ENCODE measurements at places on chromosomes 4 and X.
A peak's percentile ranks its signal among the peaks of the same experiment; 100 is the strongest.

- no peak overlapping the region for H3K27ac ChIP-seq
- H3K36me3 ChIP-seq: no peaks in the 10 kb centered on the region
- no peak for DNase-seq
- H3K4me3 ChIP-seq: no peak overlapping the region
These were observed 317.2 kb downstream of the DHX15 start for GRCh38 chr4:24266951-24267722.

- no peak overlapping the region for H3K4me3 ChIP-seq
- H3K4me1 ChIP-seq: no peaks in the 10 kb centered on the region
These were observed 364.5 kb downstream of the MAPK10 start for GRCh38 chr4:85995361-85995760.

GRCh38 chr4:82782626-82783345, 15.8 kb downstream of the SCD5 start:
- no peaks in the 10 kb centered on the region for H3K36me3 ChIP-seq
- H3K27ac ChIP-seq: no peak overlapping the region
- H3K27me3 ChIP-seq: no peaks in the 10 kb centered on the region
- H3K4me3 ChIP-seq: no peak overlapping the region
- DNase-seq: no peak

GRCh38 chr4:183504930-183505610, at the start of gene ING2:
TSS of gene ING2 (plus strand) at chr4:183505058. CDS start at chr4:183505196, 138 bp downstream.
- H3K4me3 ChIP-seq: peak within 1 kb of the TSS; percentile 92
- DNase-seq: peak; percentile 24
- no peaks in the 10 kb centered on the region for H3K27me3 ChIP-seq
- peaks cover 18% of the 10 kb centered on the region for H3K4me1 ChIP-seq

DNA sequence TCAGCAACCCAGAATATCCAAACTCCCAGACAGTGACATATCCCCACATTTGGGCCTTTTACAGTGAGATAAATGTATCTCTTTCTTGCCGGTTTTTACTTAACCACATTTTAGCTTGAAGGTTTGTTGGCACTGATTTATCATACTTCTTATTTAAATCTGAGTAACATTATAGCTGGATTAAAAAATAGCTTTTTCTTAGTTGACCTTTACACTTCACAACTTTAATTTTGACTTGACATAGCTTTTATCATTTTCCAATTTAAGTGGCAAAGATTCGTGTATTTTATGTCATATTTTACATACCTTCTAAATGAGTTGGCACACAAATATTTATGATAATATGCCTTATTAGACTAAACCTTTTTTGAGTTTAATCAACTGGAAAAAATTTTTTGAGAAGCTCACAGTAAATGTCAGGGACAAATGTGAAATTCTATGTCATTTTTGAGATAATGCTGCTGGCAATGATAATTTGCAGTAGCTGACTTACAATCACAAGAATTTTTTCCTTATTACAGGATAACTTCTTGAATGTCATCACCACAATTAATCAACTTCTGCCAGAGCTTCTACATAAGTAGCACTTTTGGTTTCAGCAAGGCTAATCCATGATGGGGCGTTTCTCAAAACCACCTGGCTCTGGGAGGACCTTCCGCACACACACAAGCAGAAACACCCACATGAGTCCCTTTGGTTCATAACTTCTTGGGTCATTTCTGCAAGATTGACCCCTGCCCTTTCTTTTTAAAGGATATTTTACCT, 80.3 kb downstream of the SYTL5 start:
- H3K4me1 ChIP-seq: no peaks in the 10 kb centered on the region
- no peak for DNase-seq
- H3K27me3 ChIP-seq: no peaks in the 10 kb centered on the region
- H3K4me3 ChIP-seq: no peak overlapping the region
- no peaks in the 10 kb centered on the region for H3K36me3 ChIP-seq
- H3K27ac ChIP-seq: no peak overlapping the region

GRCh38 chrX:48357681-48358080, 1.2 kb upstream of the SSX3 start:
- no peak for DNase-seq
- no peaks in the 10 kb centered on the region for H3K36me3 ChIP-seq
- H3K27ac ChIP-seq: no peak overlapping the region
- no peaks in the 10 kb centered on the region for H3K4me1 ChIP-seq
- no peaks in the 10 kb centered on the region for H3K27me3 ChIP-seq

DNA sequence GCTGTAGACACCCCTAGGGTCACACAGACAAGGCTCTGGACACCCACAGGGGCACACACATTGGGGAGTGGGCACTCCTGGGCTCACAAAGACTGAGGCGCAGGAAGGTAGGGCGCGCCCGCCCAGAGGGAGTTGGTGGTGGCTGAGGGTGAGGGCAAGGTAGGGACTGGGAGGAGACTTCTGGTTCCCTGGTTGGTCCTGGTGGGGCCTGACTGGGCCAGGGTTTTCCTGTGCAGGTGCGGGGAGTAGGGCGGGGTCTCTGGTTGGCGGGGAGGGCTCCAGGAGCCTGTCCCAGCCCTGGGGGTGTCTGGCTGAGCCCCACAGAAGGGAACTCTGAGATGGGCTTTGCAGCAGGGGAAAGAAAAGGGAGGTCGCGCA, 6.7 kb upstream of the WAS start:
- DNase-seq: no peak
- no peaks in the 10 kb centered on the region for H3K4me1 ChIP-seq
- H3K4me3 ChIP-seq: peak overlapping the region; percentile 67

- H3K4me1 ChIP-seq: no peaks in the 10 kb centered on the region
- no peaks in the 10 kb centered on the region for H3K36me3 ChIP-seq
- no peak overlapping the region for H3K4me3 ChIP-seq
- no peak for DNase-seq
- no peaks in the 10 kb centered on the region for H3K27me3 ChIP-seq
These were observed 102.0 kb downstream of the TSPAN5 start for GRCh38 chr4:98556451-98556850.

DNA sequence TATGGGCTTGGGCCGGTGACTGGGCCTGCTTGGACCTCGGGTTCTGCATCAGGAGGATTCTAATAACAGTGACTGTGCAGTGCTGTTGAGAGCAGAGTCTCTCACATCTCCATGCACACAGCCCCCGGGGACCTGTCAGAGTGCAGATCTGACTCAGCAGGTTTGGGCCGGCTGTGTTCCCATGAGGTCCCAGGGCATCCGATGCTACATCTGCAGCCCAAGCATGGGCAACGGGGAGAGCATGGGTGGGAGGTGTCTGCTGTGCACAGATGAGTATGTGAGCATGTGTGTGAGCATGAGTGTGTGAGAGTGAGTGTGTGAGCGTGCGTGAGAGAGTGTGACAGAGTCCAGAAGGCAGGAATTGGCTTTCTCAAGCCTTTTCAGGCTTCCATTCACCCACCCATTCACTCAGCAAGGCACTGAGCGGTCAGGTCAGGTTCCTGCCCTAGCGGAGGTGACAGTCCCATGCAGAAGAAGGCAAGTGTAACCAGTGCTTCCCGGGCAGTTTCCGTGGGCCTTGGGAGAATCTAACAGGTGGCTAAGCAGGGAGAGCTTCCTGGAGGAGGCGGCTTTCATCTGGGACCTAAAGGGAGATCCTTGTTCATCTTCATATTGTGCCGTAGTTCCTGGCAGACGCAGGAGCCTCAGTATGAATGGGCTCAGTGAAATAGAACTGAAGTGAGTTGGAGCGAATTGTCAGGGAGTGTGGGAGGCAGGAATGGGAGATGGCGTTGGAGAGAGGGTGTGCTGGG, 62.6 kb downstream of the SORCS2 start:
- no peak overlapping the region for H3K4me3 ChIP-seq
- no peaks in the 10 kb centered on the region for H3K36me3 ChIP-seq
- DNase-seq: no peak
- H3K4me1 ChIP-seq: peaks cover 25% of the 10 kb centered on the region
- H3K27me3 ChIP-seq: no peaks in the 10 kb centered on the region

DNA sequence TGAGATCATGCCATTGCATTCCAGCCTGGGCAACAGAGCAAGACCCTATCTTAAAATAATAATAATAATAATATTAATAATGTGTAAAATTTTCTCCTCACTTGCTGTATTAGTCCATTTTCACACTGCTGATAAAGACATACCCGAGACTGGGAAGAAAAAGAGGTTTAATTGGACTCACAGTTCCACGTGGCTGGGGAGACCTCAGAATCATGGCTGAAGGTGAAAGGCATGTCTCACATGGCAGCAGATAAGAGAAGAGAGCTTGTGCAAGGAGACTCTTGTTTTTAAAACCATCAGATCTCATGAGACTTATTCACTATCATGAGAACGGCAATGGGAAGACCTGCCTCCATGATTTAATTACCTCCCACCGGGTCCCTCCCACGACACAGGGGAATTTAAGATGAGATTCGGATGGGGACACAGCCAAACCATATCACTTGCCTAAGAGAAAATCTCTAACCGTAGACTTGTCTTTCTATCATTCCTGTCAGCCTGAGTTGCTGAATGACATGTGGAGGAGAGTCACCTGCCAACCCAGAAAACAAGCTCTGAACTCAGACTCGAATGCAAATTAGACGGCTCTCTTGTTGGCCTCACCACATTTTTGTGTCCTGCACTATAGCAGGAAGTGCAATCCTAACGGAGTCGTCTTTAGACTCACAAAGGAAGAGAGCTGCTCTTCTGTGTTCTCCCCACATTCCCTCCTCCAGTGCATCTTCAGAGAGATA, 51.9 kb upstream of the DCTD start:
- no peaks in the 10 kb centered on the region for H3K27me3 ChIP-seq
- no peaks in the 10 kb centered on the region for H3K36me3 ChIP-seq
- DNase-seq: no peak
- no peak overlapping the region for H3K4me3 ChIP-seq

DNA sequence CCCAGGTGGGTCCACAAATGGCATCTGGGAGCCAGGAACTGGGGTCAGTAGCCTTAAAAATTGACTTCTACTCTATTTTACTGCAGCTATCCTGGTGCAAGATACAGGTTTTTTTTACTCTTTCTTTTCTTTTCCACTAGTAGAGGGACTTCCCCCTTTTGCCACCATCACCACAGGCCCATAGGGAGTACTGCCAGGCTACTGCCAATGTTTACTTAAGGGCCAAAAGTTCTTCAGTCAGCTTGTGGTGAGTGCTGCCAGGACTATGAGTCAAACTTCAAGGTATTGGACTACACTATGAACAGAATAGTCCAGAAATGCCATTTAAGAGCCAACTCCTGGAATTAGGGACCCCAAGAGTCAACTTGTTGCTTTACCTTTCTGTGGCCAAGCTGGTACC, 94.7 kb downstream of the EDA2R start:
- H3K4me3 ChIP-seq: no peak overlapping the region
- no peak for DNase-seq
- H3K27me3 ChIP-seq: no peaks in the 10 kb centered on the region
- H3K27ac ChIP-seq: no peak overlapping the region

DNA sequence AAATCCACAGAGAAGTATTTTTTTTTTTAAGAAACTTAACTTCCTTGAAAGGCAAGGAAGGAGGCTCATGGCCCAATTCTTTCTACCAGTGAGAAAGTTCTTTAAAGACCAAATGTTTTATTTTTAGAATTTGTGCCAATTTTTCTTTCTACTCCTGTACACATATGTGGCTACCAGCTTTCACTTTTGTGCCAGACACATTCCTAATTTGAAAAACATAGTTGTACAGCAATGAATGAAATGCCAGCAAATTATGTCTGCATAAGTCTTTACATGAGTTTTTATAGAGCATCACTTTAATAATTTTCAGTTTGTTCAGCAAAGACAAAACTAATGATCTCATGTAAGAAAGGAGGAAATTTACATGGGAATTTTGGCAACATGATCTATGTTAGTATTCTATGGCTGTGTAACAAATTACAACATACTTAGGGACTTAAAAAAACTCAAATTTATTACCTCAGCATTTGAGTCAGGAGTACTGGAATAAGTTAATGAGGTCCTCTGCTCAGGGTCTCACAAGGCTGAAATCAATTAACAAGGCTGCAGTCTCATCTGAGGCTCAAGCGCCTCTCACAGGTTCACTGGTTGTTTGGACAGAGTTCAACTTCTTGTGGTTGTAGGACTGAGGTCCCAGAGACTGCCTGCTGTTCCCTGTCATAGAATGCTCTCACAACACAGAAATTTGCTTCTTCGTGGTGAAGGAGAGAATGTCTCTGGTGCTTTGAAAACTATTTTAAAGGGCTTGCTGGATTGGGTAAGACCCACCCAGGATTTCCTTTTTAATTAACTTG, 678.2 kb upstream of the FAM241A start:
- no peaks in the 10 kb centered on the region for H3K27me3 ChIP-seq
- H3K27ac ChIP-seq: no peak overlapping the region
- no peak for DNase-seq
- no peaks in the 10 kb centered on the region for H3K4me1 ChIP-seq

GRCh38 chr4:2333356-2333841, 71.5 kb upstream of the MXD4 start:
- H3K4me3 ChIP-seq: no peak overlapping the region
- no peaks in the 10 kb centered on the region for H3K4me1 ChIP-seq
- no peak for DNase-seq

DNA sequence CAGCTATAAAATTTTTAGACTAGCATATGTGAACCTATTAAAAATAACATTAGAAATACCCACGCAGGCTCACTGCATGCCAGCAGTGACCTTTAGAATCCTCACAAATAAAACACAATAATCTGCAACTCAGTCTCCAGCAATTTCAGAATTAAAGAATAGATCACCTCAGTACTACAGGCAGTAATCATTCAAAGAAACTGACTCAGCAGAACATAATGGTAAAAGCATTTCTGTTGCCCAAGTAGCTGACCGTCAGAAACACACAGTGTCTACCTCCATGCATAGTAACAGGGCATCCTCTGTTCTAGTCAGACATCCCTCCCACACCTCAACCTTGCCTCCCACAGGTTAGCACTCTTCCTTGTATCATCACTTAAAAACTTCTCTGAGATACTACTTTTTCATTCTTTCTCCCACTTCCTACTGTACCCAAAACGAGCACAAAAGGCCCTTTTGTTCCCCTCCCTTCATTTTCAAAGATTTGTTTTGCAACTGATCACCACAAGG, 65.7 kb upstream of the BEND2 start:
- no peak overlapping the region for H3K4me3 ChIP-seq
- H3K27me3 ChIP-seq: no peaks in the 10 kb centered on the region
- no peaks in the 10 kb centered on the region for H3K4me1 ChIP-seq
- no peak for DNase-seq
- H3K36me3 ChIP-seq: no peaks in the 10 kb centered on the region
- H3K27ac ChIP-seq: no peak overlapping the region
